Posterior cingulate gyrus (tissue), 11 donors: ENCODE measurements at places on chromosomes 11 and 22.
A peak's percentile ranks its signal among the peaks of the same experiment; 100 is the strongest.

DNA sequence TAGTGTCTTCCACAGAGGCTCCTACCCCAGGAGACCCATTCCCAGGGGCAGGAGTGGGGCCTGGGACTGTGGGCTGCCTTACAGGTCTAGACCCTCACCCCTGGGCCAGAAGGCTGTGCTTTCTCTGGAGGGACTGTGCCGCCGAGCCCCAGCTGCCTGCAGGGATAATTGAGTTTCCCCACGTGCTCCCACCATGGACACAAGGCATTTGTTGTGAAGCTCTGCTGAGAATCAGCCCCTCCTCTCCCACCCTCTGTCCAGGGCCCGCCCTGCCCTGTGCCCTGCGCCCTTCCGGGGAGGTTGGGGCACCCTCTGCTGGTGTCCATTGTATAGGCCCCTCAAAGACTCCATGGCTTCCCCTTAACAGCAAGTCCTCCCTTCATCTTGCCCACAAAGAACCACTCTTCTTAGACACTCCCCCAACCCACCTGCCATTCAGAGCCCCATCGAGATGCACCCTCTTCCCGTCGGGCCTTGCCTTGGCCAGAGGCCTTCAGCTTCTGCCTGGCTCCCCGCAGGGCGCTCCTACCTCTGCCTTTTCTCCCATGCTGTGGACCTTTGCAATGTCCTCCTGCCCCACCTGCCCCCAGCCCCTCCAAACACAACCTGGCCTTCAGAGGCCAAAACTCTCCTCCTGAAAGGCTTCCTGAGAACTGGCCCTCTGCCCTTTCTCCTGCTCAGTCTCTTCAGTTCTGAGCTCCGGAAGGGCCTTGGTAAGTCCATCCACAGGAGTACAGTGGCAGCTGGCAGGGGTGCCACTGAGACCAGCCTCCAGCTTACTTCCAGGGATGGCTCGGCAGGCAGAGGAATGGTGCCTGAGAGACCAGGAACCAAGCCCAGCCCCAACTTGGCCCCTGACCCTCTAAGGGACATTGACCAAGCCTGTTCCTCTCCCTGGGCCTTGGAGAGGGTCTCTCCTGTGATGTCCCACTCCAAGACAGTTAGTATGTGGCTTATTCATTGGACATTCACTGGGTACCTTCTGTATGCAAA lies 22.4 kb downstream of the DUSP8 start:
- DNase-seq, result peak; percentile 53

GRCh38 chr22:35154937-35155387 lies 89.0 kb downstream of the ISX start:
- DNase-seq, result peak; percentile 93

GRCh38 chr11:129639300-129639699 lies 176.3 kb upstream of the TMEM45B start:
- DNase-seq, result no peak

- DNase-seq, result no peak
These were observed 276.2 kb downstream of the BLID start for GRCh38 chr11:121839781-121840180.

DNA sequence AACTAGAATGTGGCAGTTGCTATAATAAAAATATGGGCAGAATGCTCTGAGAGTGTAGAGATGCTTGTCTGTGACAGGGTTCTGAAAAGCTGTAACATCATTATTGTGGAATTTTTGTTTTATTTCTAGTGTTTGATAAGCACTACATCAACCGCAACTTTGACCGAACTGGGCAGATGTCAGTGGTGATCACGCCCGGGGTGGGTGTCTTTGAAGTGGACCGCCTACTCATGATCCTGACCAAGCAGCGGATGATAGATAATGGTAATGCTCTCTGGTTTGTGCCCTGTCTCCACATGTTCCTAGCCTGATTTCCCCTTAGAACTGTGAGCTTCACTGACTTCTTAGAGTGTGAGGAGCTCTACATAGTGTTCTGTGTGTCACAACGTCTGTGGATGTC lies 48.8 kb downstream of the DEPDC5 start:
- DNase-seq, result peak; percentile 57
